ENCODE measurements at places on chromosomes 13 and 19. TPM values are rescaled to one million over a fixed set of nuclear protein-coding genes. Genes with fewer than 3 reads are reported as not detected.

DNA sequence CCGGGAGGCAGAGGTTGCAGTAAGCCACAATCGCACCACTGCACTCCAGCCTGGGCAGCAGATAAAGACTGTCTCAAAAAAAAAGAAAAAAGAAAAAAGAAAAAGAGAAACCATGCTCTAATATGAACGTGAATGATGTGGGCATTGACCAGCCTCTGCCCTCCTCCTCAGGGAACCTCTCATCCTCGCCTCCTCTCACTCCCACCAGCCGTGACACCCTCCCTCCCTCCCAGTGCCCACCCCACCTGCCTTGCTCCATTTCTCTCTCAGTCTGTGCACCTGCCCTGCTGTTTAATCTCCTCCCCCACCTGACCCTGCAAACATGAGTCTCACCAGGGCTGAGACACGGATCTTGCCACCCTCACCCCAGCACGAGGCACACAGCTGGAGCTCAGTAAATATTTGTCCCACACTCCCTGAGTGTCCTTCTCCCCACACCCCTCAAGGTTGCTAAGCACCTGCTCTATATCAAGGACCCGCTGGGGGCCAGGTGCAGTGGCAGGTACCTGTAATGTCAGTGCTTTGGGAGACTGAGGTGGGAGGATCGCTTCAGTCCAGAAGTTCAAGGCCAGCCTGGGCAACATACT lies 7.5 kb upstream of the BCAT2 start:
- H3K27me3 ChIP-seq = no peaks in the 10 kb centered on the region
- no peaks in the 10 kb centered on the region for H3K36me3 ChIP-seq
- DNase-seq = no peak
- H3K27ac ChIP-seq = peak overlapping the region; percentile 79

- DNase-seq = peak; percentile 38
- H3K27me3 ChIP-seq = no peaks in the 10 kb centered on the region
- H3K4me3 ChIP-seq = peak overlapping the region; percentile 25
- H3K36me3 ChIP-seq = no peaks in the 10 kb centered on the region
Measured at GRCh38 chr19:40398417-40399131, 8.6 kb upstream of the HIPK4 start.

GRCh38 chr13:99151516-99151915 lies 49.1 kb upstream of the UBAC2 start:
- no peaks in the 10 kb centered on the region for H3K4me1 ChIP-seq
- no peaks in the 10 kb centered on the region for H3K27me3 ChIP-seq
- no peaks in the 10 kb centered on the region for H3K36me3 ChIP-seq
- no peak overlapping the region for H3K27ac ChIP-seq

GRCh38 chr13:40306817-40307216 lies 359.6 kb downstream of the FOXO1 start:
- H3K27ac ChIP-seq = no peak overlapping the region
- H3K4me1 ChIP-seq = no peaks in the 10 kb centered on the region
- H3K27me3 ChIP-seq = no peaks in the 10 kb centered on the region
- H3K36me3 ChIP-seq = no peaks in the 10 kb centered on the region

- no peaks in the 10 kb centered on the region for H3K4me1 ChIP-seq
- DNase-seq = no peak
- no peak overlapping the region for H3K27ac ChIP-seq
- no peaks in the 10 kb centered on the region for H3K36me3 ChIP-seq
- no peak overlapping the region for H3K4me3 ChIP-seq
- peaks cover 51% of the 10 kb centered on the region for H3K27me3 ChIP-seq
Measured at GRCh38 chr13:31015199-31015598, 82.7 kb downstream of the TEX26 start.

DNA sequence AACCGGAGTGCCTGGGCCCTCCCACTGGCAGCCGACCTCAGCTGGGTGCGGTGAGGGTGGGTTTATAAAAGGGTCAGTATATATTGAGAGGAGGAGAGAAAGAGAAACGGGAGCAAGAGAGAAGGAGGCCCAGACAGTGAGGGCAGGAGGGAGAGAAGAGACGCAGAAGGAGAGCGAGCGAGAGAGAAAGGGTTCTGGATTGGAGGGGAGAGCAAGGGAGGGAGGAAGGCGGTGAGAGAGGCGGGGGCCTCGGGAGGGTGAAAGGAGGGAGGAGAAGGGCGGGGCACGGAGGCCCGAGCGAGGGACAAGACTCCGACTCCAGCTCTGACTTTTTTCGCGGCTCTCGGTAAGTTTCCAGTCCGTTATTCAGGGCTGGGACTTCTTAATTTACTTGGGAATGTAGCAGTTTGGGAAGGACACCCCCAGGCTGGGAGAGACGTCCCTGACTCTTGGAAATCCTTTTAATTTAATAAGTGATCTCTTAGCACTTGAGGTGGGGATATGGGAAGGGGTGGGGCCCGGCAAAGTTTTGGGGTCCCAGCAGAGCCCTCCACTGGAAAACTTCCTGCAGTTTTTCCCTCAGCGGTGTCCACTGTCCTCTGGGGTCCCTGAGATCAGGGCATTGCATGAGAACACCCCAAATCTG lies at the start of gene EMP3:
Gene EMP3, plus strand, starts transcription at position 288 of the 646 bp plus-strand sequence. CDS start 1,293 bp downstream, outside the sequence.
- DNase-seq = peak; percentile 82
- peak within 1 kb of the TSS; percentile 92 for H3K27ac ChIP-seq
- H3K4me1 ChIP-seq = peaks cover 84% of the 10 kb centered on the region
- H3K4me3 ChIP-seq = peak within 1 kb of the TSS; percentile 74
- H3K27me3 ChIP-seq = no peaks in the 10 kb centered on the region

GRCh38 chr13:35388441-35389355 lies 87.8 kb downstream of the MAB21L1 start:
- H3K4me3 ChIP-seq = peak overlapping the region; percentile 24
- no peak for DNase-seq
- H3K36me3 ChIP-seq = no peaks in the 10 kb centered on the region
- H3K4me1 ChIP-seq = peaks cover 17% of the 10 kb centered on the region
- no peaks in the 10 kb centered on the region for H3K27me3 ChIP-seq

DNA sequence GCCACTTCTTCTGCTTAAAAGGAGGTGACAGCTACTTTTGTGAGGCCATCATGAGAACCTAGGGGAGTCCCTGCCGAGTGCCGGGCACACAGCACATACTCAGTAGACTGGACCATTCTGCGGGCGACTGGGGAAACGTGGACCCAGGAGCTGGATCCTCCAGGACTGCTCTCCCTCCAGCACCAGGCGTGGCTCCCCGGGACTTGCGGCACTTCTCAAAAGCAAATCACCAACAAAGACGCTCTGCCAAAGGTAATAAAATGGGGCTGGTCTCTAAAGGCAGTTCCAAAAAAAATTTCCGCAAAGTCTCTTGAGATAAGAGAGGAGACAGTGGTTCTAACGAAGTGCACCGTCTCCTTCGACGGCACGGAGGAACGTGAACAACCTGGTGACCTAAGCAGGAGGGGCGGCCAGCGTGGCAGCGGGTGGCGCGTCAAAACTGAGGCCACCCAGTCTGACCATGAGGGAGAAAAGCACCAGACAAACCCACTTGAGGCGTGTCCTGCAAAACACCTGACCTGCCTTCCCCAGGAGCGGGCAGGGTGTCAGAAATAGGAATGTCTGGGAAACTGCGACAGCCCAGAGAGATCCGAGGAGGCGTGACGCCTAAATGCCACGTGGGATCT lies 1.4 kb upstream of the TMPRSS9 start:
- no peak overlapping the region for H3K27ac ChIP-seq
- H3K4me1 ChIP-seq = peaks cover 4% of the 10 kb centered on the region

DNA sequence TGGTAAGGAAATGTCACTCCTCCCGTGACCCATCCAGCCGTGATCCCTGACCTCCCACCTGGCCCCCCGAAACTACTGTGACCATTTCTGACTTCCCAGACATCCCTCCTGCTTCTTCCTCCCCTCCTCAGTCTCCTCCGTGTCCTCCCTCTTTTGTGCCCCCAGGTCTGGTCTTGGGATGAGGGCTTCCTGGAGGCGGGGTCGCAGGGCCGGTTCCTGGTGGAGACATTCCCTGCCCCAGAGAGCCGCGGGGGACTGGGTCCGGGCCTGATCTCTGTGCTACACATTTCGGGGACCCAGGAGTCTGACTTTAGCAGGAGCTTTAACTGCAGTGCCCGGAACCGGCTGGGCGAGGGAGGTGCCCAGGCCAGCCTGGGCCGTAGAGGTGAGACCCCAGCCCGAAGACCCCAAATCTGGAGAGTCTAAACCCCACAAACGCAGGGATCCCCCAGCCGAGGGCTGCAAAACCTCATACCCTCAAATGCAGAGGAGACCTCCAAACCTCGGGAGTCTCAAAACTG lies 5.0 kb downstream of the KIRREL2 start:
- no peaks in the 10 kb centered on the region for H3K36me3 ChIP-seq
- no peak overlapping the region for H3K4me3 ChIP-seq
- H3K27ac ChIP-seq = no peak overlapping the region
- peaks cover 12% of the 10 kb centered on the region for H3K4me1 ChIP-seq

DNA sequence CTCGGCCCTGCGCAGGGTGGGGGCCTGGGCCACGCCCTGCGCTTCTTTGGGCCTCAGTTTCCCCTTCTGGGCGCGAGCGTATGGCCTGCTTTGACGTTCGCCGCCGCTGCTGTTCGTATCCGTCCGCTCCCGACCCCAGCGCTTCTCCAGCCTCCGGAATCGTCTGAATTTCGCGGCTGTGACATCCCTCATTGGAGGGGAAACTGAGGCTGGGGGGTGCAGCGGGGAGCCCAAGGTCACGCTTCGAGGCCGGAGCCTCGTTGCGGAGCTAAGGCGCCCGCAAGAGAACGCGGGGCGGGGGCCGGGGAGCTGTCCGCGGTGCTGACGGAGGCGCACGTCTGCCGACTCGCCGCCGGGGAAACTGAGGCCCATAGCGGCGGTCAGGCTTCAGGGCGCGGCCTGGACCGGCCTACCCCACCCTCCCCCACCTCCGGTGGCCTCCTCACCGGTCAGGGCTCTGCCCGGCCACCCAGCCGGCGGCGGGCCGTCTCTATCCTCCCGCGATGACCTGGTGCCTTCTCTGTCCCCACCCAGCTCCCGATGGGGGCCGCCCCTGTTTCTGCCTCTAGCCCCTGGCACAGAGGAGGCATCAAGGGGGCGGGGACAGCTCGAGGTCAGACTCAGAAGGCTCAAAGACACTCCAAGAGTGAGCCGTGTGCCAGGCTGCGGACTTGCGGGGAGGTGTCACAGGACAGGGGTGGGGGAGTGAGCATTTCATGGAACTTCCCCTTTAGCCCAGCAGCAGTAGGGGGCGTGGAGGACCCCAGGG lies 3.0 kb upstream of the APC2 start:
- no peak for DNase-seq
- H3K27me3 ChIP-seq = peaks cover 68% of the 10 kb centered on the region
- peaks cover 11% of the 10 kb centered on the region for H3K36me3 ChIP-seq
- H3K4me1 ChIP-seq = peaks cover 32% of the 10 kb centered on the region
- H3K27ac ChIP-seq = no peak overlapping the region

GRCh38 chr19:49923055-49924003 lies 5.7 kb upstream of the ATF5 start:
- no peak overlapping the region for H3K27ac ChIP-seq
- peaks cover 64% of the 10 kb centered on the region for H3K36me3 ChIP-seq
- DNase-seq = no peak
- peaks cover 35% of the 10 kb centered on the region for H3K4me1 ChIP-seq
- no peak overlapping the region for H3K4me3 ChIP-seq

GRCh38 chr13:20350819-20351218 lies 118.7 kb upstream of the GJB6 start:
- peaks cover 3% of the 10 kb centered on the region for H3K27me3 ChIP-seq
- H3K27ac ChIP-seq = no peak overlapping the region
- DNase-seq = no peak
- H3K4me3 ChIP-seq = no peak overlapping the region
- no peaks in the 10 kb centered on the region for H3K36me3 ChIP-seq
- no peaks in the 10 kb centered on the region for H3K4me1 ChIP-seq

GRCh38 chr13:102452836-102453235 lies 51.0 kb upstream of the FGF14 start:
- no peaks in the 10 kb centered on the region for H3K27me3 ChIP-seq

DNA sequence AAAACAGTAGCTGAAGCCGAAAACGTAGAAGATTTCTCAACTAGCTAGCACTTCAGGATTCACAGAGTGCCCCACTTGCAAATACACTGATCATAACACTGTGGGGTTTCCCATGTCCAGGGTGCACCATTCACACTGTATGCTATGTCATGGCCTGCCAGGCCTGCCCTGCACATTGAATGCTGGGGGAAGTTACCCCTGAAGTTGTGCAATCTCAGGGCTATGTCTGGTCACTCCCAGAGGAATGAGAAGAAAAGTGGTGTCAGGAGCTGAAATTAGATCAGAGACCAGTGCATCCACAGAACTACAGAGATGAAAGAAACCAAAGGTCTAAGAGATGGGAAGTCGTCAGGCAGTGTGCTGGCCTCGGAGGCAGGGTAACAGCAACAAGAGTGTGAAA lies 196.8 kb downstream of the RAP2A start:
- H3K4me1 ChIP-seq = peaks cover 9% of the 10 kb centered on the region
- no peaks in the 10 kb centered on the region for H3K27me3 ChIP-seq
- H3K36me3 ChIP-seq = no peaks in the 10 kb centered on the region
- H3K4me3 ChIP-seq = no peak overlapping the region

- no peak for DNase-seq
- H3K4me1 ChIP-seq = peaks cover 27% of the 10 kb centered on the region
Measured at GRCh38 chr19:42202290-42202880, 15.1 kb downstream of the DEDD2 start.

- H3K4me3 ChIP-seq = no peak overlapping the region
- H3K27ac ChIP-seq = peak overlapping the region; percentile 96
- H3K4me1 ChIP-seq = peaks cover 100% of the 10 kb centered on the region
- H3K27me3 ChIP-seq = no peaks in the 10 kb centered on the region
- no peak for DNase-seq
- peaks cover 60% of the 10 kb centered on the region for H3K36me3 ChIP-seq
Measured at GRCh38 chr19:52198678-52199077, 8.8 kb downstream of the PPP2R1A start.

GRCh38 chr13:20001366-20002190 lies 43.1 kb downstream of the ZMYM2 start:
- H3K36me3 ChIP-seq = peaks cover 49% of the 10 kb centered on the region
- H3K27me3 ChIP-seq = no peaks in the 10 kb centered on the region
- H3K4me1 ChIP-seq = peaks cover 54% of the 10 kb centered on the region
- no peak overlapping the region for H3K4me3 ChIP-seq
- H3K27ac ChIP-seq = no peak overlapping the region

GRCh38 chr13:36242761-36243160 lies 28.4 kb upstream of the SOHLH2 start:
- no peaks in the 10 kb centered on the region for H3K4me1 ChIP-seq
- H3K27me3 ChIP-seq = no peaks in the 10 kb centered on the region
- H3K4me3 ChIP-seq = no peak overlapping the region
- DNase-seq = no peak

DNA sequence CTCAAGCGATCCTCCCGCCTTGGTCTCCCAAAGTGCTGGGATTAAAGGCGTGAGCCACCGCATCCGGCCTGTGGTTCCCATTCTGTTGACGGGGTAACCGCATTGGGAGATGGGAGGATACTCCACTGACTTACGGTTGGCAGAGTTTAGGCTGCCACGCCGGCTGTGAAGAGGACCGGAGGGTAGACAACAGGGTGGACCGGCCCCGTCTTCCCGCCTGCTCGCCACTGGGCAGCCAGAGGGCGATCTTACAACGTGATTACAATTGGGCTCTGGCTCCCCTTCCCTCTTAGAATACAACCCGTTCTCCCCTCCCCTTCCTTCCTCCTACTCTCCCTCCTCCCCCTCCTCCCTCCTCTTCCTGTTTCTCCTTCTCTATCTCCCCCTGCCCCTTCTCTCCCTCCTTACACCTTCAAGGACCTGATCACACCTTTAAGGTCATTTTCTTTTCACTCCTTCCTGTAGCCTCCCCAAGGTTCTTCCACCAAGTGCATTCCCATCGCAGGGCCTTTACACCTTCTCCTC lies 957 bp upstream of the CCDC194 start:
- no peak overlapping the region for H3K4me3 ChIP-seq
- H3K27me3 ChIP-seq = peaks cover 48% of the 10 kb centered on the region
- peak; percentile 68 for DNase-seq
- no peaks in the 10 kb centered on the region for H3K36me3 ChIP-seq
- peaks cover 33% of the 10 kb centered on the region for H3K4me1 ChIP-seq

The ELOF1 gene
- total RNA-seq = 33.1 TPM

The CGB5 gene
- not detected for total RNA-seq

The WDR88 gene
- not detected for total RNA-seq

The TUBB4A gene
- total RNA-seq = 3.3 TPM

The LENG9 gene
- 1.7 TPM for total RNA-seq

The ZNF548 gene
- 14.4 TPM for total RNA-seq

The OVOL3 gene
- not detected for total RNA-seq

Measured in left ventricle myocardium inferior (tissue), 1 donor.